Large intestine (tissue), 12 donors: ENCODE measurements at places on chromosomes 2 and 18. TPM values are rescaled to one million over a fixed set of nuclear protein-coding genes. Genes with fewer than 3 reads are reported as not detected.

- DNase-seq: no peak
- H3K27ac ChIP-seq: no peak overlapping the region
- H3K4me3 ChIP-seq: no peak overlapping the region
Measured at GRCh38 chr2:114472246-114472645, 29.8 kb downstream of the DPP10 start.

- H3K27ac ChIP-seq: no peak overlapping the region
- H3K36me3 ChIP-seq: no peaks in the 10 kb centered on the region
- no peak overlapping the region for H3K4me3 ChIP-seq
- H3K27me3 ChIP-seq: no peaks in the 10 kb centered on the region
- DNase-seq: no peak
- peaks cover 4% of the 10 kb centered on the region for H3K4me1 ChIP-seq
Measured at GRCh38 chr2:167190053-167190452, 301.8 kb downstream of the XIRP2 start.

The LYG2 gene
- 0.16 TPM for polyA plus RNA-seq

DNA sequence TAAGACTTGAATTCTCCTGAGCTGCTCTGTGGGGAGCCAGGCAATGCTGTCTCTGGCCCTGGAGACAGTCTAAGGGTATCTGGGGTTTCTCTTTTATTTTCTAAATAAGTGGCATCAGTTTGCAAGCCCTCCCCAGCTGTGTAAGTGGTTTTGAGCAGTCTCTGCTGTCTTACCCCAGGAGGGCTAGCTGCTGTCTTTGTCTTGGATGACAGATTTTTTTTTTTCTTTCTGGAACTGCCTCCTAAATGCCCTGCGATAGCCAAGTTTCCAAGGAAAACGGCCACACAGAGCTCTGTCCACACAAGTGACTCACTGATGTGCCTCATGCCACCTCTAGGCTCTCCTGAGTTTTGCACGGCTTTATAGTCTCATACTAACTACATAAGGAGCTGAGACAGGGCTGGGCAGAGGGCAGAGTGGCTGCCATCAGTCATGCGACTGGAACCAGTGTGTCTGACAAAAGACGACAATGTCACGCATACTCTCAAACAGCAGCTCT is 37.2 kb upstream of the THOC1 start:
- H3K27me3 ChIP-seq: no peaks in the 10 kb centered on the region
- no peaks in the 10 kb centered on the region for H3K36me3 ChIP-seq
- no peak overlapping the region for H3K4me3 ChIP-seq
- no peaks in the 10 kb centered on the region for H3K4me1 ChIP-seq
- DNase-seq: no peak

The ANTXR1 gene
- 29.6 TPM for polyA plus RNA-seq

- no peaks in the 10 kb centered on the region for H3K36me3 ChIP-seq
- no peak for DNase-seq
- H3K27me3 ChIP-seq: no peaks in the 10 kb centered on the region
- H3K27ac ChIP-seq: no peak overlapping the region
Measured at GRCh38 chr18:61209801-61210200, 123.4 kb upstream of the CDH20 start.

DNA sequence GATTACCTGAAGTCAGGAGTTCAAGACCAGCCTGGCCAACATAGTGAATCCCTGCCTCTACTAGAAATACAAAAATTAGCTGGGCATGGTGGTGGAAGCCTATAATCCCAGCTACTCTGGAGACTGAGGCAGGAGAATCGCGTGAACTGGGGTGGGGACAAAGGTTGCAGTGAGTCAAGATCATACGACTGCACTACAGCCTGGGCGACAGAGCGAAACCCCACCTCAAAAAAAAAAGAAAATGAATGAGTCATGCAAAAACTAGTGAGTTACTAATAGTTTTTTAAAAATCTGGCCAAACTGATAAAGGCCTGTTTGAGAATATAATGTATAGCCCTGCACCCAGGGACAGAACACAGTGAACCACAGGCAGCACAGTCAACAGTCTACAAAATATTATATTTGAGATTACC is 17.5 kb downstream of the AFG3L2 start:
- H3K36me3 ChIP-seq: peaks cover 68% of the 10 kb centered on the region
- no peaks in the 10 kb centered on the region for H3K4me1 ChIP-seq
- peak overlapping the region; percentile 40 for H3K27ac ChIP-seq
- no peaks in the 10 kb centered on the region for H3K27me3 ChIP-seq

The LRRC30 gene
- polyA plus RNA-seq: not detected

DNA sequence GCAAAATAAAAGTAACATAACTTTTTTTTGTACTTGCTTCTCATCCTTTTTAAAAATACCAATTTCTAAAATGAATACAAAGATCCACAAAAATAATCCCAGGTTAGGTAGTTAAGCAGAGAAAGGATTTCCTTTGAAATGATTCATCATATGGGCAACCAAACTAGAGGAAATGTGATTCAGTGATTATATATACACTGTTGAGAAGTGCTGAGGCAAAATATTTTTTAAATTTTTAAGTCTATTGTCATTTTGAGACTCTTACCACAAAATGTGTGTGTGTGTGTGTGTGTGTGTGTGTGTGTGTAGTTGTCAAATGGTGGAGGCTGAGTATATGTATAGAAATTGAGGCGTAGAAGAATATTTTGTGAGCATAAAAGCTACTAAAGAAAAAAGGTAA is 1075.3 kb downstream of the LRP1B start:
- H3K4me1 ChIP-seq: no peaks in the 10 kb centered on the region
- no peak overlapping the region for H3K27ac ChIP-seq
- no peaks in the 10 kb centered on the region for H3K36me3 ChIP-seq
- H3K4me3 ChIP-seq: no peak overlapping the region
- no peaks in the 10 kb centered on the region for H3K27me3 ChIP-seq

The PSTPIP2 gene
- polyA plus RNA-seq: 11.5 TPM

- H3K4me1 ChIP-seq: no peaks in the 10 kb centered on the region
- DNase-seq: peak; percentile 20
- H3K36me3 ChIP-seq: no peaks in the 10 kb centered on the region
Measured at GRCh38 chr2:113407446-113408099, 29.9 kb upstream of the ZNG1B start.

GRCh38 chr2:37337620-37338280 is 6.7 kb upstream of the QPCT start:
- no peak overlapping the region for H3K4me3 ChIP-seq
- no peaks in the 10 kb centered on the region for H3K27me3 ChIP-seq
- H3K36me3 ChIP-seq: no peaks in the 10 kb centered on the region

DNA sequence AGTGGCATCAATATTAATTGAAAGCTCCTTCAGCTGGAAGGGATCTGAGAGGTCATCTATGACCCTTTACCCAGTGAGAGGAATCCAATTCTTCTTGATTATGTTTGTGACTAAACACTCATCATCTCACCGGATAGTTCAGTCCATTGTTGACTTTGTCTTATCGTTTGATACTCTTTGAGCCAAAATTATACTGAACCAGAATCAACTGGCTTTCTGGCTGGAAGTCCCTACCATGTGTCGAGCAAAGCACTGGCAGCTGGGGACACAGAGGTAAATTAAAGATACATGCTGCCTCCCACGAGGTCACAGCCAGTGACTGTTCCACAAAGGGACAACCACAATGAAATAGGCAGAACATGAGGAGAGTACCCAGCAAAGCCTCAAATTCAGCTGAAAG is 91.4 kb upstream of the FHL2 start:
- no peak overlapping the region for H3K4me3 ChIP-seq
- H3K36me3 ChIP-seq: no peaks in the 10 kb centered on the region
- H3K27me3 ChIP-seq: no peaks in the 10 kb centered on the region
- no peak overlapping the region for H3K27ac ChIP-seq
- H3K4me1 ChIP-seq: peaks cover 4% of the 10 kb centered on the region

- DNase-seq: no peak
- peak overlapping the region; percentile 96 for H3K27ac ChIP-seq
- no peaks in the 10 kb centered on the region for H3K36me3 ChIP-seq
- H3K4me3 ChIP-seq: no peak overlapping the region
- H3K4me1 ChIP-seq: peaks cover 79% of the 10 kb centered on the region
- H3K27me3 ChIP-seq: no peaks in the 10 kb centered on the region
Measured at GRCh38 chr2:8624855-8625398, 56.9 kb upstream of the ID2 start.

GRCh38 chr18:331221-331821 is 63.5 kb upstream of the THOC1 start:
- peaks cover 2% of the 10 kb centered on the region for H3K36me3 ChIP-seq
- no peaks in the 10 kb centered on the region for H3K27me3 ChIP-seq
- no peak overlapping the region for H3K4me3 ChIP-seq
- H3K27ac ChIP-seq: no peak overlapping the region

The DAW1 gene
- polyA plus RNA-seq: 0.79 TPM
